ENCODE measurements at places on chromosomes 16 and 17. TPM values are rescaled to one million over a fixed set of nuclear protein-coding genes. Genes with fewer than 3 reads are reported as not detected.

DNA sequence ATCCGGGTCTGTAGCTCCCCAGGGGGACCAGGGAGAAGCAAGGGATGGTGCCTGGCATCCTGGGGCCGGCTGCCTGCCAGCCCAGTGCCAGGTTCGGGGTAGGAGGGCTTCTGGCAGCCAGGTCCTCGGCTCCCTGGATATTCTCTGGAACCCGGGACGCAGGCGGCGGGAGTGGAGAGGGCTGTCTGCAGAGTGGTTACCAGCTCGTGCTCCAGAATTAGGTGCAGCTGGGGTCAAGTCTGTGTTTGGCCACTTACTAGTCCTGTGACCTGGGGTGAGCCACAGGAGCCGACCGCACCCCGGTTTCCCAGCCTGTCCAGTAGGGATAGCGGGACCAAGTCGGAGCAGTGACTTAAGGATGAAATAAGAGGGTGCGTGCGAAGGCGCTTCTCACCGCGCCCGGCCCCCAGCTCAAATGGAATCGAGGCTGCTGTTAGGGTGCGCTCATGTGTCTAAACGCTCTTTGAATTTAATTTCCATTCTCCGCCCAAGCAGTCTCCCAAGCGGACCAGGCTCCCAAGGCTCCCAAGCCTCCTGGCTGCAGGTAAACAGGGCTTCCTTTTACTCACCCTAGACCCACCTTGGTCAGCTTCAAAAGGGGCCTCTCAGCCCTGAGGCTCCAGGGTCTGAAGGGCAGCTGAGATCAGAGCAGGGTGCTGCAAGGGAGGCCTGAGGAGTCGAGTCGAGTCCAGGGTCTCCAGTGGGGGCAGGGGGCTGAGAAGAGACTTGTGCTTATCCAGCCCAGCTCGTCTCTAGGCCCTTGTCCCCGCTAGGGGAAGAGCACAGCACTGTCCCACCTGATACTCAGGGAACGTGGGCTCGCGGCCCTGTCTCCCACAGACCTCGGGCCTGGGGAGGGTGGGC lies 28.3 kb upstream of the ZNF469 start:
- DNase-seq: no peak

DNA sequence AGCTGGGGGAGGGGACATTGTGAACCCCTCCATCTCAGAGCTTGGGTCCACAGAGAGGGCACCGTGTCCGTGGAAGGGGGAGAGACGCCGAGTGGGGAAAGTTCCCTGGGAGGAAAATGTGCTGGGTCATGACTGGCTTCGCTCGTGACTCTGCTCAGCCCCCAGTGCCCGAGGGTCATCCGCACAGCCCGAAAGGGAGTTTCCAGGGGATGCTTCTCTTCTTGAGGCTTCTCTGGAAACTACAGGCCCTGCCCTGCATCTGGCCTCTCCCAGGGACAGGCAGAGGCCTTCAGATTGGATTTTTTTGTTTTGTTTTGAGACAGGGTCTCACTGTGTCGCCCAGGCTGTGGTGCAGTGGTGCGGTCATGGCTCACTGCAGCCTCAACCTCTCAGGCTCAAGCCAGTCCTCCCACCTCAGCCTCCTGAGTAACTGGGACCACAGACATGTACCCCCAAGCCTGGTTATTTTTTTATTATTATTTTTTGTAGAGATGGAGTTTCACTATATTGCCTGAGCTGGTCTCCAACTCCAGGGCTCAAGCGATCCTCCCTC lies 9.8 kb upstream of the GSE1 start:
- no peak for DNase-seq

DNA sequence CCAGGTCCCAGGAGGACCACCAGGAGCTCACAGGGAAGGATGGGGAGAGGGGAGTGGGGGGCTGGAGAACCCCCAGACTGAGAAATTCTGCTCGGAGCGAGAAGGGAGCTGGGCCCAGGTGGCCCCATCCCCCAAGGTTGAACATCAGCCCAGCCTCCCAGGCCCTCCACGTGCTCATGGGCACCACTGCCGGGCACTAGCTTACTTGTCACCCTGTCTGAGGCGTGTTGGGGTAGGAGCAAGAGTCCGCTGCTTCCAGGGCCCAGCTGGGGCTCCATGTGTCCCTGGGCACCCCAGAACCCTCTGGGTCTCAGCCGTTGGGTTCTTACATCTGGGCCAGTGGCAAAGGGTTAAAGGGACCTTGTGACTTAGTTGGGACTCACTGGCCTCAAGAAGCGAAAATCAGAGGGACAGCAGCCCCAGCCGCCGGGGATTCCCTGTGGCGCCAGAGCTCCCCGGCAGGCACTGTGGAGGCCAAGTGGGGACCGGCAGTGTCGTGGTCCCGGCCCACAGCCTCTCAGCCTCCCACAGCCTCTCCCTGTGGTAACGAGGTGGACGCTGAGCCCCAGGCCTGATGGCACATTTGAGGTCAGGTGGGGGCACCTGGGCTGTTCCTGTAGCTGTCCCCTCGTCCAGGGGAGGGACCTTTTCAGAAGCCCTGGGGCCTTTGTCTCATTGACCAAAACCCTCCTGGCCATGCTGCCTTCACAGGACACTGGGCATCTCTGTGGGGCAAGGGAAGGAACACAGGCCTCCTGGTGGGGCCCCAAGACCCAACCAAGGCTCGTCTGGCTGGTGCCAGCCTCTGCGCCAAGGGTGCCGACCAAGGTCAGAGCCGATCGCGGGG lies 33.7 kb upstream of the CDH15 start:
- no peak for DNase-seq

DNA sequence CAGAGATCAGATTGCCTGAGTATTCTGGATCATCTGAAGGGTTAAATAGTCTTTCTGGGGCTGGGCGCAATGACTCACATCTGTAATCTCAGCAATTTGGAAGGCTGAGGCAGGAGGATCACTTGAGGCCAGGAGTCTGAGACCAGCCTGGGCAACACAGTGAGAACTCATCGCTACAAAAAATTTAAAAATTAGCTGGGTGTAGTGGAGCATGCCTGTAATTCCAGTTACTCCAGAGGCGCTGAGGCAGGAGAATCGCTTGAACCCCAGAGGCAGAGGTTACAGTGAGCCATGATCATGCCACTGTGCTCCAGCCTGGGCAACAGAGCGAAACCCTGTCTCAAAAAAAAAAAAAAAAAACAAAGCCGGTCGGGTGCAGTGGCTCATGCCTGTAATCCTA lies 15.7 kb downstream of the MVP start:
- no peak for DNase-seq

DNA sequence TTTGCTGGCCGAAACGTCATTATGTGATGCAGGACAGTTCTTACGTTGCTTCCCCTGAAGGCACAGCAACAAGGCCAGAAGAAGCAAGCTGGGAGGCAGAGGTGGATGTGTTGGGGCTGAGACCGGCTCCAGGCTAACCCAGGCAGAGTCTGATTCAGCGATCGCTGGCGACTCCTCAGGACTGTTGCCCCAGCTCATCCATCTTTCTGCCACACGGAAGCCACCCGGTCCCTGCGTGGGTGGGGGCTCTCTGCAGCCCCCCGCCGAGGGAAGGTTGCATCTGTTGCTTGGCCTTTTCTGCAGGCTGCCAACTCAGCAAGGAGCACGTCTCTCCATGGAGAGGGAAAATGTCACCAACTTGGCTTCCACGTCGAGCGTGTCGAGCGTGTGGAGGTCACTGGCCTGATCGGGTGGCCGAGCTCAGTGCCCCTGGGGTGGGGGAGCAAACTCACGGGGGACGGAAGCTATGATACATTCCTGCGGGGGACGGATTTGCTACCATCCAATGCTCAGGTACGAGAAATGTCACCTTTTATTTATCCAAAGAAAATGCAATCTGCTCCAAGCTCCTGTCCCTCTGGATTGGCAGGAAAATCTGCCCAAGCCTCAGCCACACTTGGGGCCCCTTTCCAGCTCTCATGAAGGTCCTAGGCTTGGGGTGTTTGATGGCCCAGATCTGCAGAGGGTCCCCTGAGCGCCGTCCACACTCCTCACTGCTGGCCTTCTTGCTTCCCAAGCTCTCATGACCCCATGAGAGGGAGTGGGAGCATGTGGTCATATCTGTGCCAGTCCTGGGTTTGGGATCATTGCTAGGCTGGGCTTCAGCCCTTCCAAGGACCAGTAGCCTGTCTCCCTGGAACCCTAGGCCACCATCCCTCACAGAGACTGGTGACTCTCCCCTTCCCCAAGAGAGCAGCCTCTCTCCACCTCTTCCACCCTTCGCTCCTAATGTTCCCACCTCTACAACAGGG lies 69.4 kb downstream of the RPH3AL start:
- no peak for DNase-seq

DNA sequence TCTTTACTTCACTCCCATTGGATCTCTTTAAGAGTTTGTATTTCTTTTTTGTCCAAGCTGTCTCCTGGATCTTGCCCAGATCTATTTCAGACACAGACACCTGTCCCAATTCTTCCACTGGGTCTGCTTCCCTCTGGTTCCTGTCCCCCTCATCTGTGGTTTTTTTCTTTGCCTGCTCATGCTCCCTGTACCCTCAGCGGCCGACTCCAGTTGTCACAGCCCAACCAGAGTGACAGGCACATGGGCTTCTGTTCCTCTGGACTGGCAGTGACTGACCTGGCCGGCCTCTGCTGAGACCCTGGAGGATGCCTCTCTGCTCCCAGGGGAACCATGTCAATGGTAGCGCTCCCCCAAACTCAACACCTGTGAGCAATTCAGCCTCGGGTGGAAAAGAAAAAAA lies 142.6 kb downstream of the WSCD1 start:
- no peak for DNase-seq

GRCh38 chr17:65005858-65006257 lies 50.7 kb downstream of the GNA13 start:
- DNase-seq: no peak

DNA sequence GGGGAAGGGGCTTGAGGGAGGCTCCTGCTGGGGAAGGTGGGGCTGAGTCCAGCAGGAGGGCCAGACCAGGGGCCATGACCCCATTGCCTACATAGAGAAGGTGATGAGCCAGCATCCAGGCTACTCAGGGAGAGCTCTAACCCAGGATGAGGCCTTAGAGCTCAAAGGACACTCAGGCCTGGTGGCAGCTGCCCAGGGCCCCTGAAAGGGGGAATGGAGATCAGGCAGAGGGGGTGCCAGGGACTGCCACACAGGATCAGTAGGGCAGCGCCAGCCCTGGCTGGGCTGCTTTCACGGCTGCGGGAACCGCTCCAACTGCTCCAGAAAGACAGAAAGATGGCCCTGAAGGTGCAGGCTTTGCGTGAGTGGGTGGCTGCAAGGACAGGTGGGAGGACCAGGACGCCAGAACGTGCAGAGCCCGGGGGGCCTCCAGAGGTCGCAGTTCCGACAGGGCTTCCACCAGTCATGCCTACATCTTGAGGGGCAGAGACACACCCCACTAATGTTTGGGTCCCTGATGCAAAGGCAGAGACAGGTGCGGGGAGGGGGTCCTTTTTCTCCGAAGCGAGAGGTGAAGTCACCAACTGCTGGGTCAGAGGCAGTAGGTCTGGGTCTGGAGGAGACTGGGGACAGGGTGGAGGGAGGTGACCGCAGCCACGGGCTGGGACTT lies 882 bp upstream of the ATP6V0C start:
- peak; percentile 44 for DNase-seq

GRCh38 chr16:45454-45853 lies 8.0 kb downstream of the POLR3K start:
- no peak for DNase-seq

DNA sequence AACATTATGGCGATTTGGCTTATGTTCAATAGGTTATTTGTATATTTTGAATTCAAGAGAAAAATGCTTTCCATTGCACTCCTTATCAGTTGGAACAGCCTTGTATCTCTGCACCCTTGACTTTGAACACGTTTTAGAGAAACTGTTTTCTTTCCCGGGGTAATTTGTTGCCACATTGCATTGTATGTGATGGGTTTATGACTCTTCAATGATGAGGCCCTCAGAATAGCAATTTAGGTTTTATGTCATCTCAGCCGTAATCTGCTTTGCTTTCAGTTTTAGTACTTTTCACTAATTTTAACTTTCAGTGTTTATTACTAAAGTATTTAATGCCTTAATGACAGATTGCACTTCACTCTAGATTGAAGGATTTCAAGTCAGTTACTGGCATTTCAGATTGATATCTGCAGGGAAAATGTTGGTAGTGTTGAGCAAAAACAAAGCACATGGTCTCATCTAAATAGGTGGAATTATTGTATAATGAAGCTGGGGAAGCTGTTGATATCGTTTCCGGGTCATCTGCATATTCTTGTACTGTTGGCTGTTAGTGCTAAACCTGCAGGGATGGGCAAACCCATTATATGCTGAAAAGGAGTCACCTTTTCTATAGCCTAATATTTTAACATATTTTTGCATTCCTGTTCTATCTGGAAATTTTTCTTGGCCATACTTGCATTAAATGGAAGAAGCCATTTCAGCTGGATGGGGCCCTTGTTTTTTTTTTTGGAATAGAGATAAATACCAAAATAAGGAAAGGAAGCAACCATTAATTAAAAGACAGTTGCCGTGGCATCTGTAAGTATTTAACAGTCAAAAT lies 2.0 kb downstream of the LUC7L3 start:
- DNase-seq: peak; percentile 47

DNA sequence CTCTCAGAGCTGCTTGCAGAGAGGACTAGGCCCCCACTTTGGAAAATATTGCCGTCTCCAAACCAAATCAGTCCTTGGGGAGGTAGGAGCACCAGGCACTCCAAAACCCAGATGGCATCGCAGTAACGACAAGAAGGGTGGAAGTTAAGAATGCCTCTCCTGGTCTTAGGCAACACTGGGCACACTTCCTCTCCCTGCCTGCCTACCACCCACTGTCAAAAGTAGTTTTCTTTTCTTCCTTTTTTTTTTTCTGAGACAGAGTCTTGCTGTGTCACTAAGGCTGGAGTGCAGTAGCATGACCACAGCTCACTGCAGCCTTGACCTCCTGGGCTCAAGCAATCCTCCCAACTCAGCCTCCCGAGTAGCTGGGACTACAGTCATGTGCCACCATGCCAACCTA lies 47.2 kb downstream of the SRL start:
- DNase-seq: no peak

DNA sequence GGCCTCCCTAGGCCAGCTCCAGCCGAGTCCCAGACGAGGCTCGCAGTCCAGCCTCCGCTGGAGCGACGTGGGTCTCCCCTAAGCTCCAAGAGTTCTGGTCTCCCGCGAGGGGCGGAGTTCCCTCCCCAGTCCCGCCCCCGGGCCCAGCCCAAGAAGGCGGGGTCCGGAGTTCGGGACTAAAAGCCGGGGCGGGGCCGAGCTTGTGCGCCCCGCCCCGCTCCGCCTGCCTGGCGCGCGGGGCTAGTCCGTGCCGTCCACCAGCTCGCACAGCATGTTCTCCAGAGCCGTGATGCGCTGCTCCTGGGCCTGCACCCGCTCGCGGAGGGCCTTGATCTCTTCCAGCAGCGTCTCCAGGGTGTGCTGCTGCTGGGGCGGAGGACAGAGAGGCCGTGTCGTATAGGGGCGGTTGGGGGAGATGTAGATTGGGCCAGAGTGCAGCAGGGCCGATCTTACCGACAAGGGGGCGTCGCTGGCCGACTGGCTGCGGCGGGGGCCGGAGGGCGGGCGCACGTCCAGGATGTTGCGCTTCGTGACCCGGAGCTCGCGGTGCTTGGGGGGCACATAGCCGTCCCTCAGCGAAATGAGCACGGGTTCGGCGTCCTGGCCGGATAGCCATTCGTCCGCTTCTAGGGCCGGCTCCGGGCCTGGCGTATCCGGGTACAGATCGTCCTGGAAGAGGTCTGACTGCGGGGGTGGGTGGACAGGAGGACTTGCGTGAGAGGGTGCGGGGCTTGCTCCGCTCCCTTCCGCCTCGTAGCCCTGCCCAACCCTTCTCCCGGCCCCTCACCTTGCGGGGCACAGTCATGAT lies 7.0 kb downstream of the CORO6 start:
- peak; percentile 92 for DNase-seq

- DNase-seq: no peak
Measured at GRCh38 chr17:73748508-73748907, 104.3 kb upstream of the SDK2 start.

The CLEC19A gene
- total RNA-seq: not detected

The NXN gene
- total RNA-seq: 0.27 TPM

The CDC6 gene
- 126 TPM for total RNA-seq

The KRT12 gene
- total RNA-seq: 1.9 TPM

The GRAP gene
- total RNA-seq: 0.27 TPM

The IRX5 gene
- total RNA-seq: 2.6 TPM

The KRT25 gene
- not detected for total RNA-seq

The SLC22A31 gene
- 1.1 TPM for total RNA-seq
